T47D (cell line): ENCODE measurements at places on chromosomes 13 and 19.

DNA sequence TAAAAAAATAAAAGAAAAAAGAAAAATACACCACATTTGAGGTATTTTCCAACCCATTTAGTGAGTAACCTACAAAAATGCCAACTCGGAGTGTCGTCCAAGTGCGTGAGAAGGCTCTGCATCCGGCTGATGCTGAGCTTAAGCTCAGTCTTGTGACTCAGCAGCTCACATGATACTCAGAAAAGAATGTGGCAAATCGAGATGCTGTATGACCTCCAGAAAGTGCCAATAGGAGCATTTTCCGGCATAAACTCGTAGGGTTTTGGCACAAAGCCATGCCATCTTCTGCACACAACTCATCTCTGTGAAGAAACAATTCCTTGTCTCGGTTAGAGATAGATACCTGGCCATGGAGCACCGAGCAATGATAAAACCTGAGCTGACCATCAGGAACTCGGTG, 58.5 kb downstream of the TRPM4 start:
- DNase-seq: no peak

DNA sequence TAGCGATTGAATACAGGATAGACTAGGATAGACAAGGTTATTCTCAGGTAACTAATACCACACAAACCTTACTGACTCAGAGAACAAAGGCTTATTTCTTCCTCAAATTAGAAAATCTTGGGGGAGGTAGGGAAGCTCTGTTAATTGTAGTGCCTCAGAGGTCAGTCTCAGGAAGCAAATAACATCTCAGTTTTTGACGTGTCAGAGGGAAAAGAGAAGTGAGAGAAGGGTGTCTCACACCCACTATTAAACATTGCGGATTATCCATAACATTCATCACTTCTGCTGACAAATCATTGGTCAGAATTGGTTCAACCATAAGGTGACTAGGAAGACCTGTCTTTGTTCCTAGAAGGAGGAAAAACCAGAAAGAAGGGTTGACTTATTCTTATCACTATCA, 579.4 kb upstream of the MIR17HG start:
- no peak for DNase-seq

DNA sequence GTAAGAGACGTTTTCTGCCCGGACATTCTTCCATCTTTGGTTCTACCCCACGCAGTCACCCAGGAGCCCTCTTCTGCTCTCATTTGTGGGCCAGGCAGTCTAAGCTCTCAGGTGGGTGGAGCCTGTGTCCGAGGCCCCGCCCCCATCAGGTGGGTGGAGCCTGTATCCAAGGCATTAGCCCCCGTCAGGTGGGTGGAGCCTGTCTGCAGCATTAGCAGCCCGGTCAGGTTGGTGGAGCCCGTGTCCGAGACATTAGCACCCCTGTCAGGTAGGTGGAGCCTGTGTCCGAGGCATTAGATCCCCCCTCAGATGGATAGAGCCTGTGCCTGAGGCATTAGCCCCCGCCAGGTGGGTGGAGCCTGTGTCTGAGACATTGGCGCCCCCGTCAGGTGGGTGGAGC, 45.5 kb upstream of the C13orf46 start:
- DNase-seq: peak; percentile 90

GRCh38 chr13:77737583-77738200, 40.2 kb downstream of the SLAIN1 start:
- DNase-seq: no peak

- DNase-seq: no peak
Observed at GRCh38 chr13:82116422-82116989, 1765.8 kb downstream of the SLITRK1 start.

DNA sequence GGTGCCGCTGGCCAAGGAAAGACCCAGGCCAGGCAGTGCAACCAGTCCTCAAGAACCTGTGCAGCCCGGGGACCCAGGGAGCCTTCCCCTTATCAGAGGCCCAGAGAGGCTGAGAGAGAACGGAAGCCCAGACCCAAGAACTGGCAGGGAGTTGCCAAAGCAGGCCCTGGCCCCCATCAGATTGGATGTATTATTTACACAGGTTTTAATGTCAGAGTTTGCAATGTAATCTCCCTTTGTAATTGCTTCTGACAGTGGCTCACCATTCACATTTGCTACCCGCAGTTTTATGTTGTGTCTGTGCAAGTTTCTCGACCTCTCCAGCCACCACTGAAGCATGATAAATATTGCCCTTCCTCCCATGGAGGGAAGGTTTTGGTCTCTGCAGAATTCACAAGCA, 660.9 kb downstream of the LIG4 start:
- no peak for DNase-seq

DNA sequence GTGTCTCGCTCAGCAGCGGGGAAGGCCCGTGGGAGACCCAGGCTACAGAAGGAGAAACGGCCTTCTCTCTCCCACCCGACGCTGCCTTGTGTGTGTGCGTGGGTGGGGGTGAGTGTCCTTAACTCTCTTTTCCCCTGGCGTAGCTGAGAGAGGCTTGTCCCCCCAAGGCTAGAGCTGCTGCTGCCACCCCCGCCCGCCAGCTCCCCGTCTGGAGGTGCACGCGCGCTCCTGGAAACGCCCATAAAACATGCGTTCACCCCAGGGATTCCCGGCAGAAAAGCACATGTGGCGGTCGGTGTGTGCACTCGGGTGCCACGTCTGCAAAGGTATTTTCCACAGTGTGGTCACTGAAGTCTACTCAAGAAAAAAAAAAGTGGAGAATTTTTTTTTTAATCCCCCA, 36.1 kb downstream of the GADD45B start:
- no peak for DNase-seq

GRCh38 chr13:48603375-48603774, 50.4 kb upstream of the CYSLTR2 start:
- no peak for DNase-seq

DNA sequence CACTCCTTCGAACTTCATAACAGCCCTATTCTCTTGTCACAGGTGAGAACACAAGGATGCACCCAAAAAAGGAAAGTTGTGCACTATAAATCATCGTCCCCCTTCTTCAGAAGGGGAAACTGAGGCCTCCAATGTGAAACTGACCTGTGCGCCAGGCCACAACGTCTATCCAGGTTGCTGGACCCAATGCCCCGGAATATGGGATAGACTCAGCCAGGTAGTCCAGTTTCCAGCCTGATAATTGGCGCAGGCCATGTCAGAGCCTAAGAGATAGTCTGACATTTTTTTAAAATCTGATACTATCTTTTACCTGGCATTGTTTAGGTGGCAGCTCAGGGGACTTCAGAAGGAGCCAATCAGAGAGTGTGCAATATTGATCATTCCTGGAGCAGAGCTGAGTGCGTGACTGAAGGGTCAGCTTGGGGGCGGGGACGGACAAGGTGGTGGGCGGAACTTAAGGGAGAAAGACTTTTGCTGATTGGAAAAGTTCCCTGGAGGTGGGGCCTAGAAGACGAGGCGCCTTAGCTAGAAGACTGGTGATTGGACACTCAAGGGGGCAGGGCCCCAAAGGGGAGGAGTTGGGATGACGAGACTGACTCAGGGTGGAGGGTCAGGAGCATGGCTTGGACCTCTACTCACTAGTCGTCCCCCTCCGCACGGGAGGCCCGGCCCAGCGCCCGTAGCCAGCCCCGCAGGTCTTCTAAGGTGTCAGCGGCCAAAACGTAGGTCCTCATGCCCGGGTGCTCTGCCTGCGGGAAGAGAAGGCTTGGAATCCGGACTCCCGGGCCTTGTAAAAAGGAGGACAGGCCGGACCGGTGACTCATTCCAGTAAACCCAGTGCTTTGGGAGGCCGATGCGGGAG, 8.5 kb downstream of the PLEKHA4 start:
- DNase-seq: peak; percentile 97

DNA sequence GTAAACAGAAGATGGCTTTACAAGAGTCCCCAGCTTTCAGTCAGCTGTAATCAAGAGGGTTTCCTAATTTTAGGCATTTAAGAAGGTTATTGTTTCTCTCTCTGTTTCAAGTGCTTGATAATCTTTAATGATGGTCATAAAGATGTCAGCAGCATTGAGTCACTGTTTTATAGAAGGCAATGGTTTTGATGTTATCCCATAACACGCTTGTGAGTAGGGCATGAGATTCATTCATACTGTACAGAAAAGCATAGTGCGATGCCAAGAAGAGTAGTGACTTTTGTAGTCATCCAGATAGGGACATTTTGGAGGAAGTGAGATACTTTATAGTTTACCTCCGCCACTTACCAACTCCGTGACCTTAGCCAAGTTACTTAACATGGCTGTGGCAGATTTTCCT, 364.2 kb upstream of the SLC10A2 start:
- no peak for DNase-seq

DNA sequence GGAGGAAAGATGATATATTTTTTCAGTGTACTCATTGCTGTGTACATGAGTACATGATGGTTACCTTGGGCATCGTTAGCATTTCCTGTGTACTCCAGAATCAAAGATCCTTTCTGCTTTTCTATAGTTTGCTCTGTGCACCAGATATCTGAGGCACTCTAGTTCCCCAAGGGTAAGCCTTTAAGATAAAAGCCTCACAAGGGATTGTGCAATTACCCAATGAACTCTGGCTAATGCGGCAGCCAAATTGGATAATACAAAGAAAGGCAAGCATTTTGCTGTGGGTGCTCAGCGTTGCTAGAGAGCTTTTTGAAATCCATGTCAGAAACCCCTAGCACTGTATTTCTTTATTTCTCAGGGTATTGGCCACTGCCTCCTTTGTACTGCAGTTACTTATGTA, 2.9 kb downstream of the CYSLTR2 start:
- DNase-seq: no peak

DNA sequence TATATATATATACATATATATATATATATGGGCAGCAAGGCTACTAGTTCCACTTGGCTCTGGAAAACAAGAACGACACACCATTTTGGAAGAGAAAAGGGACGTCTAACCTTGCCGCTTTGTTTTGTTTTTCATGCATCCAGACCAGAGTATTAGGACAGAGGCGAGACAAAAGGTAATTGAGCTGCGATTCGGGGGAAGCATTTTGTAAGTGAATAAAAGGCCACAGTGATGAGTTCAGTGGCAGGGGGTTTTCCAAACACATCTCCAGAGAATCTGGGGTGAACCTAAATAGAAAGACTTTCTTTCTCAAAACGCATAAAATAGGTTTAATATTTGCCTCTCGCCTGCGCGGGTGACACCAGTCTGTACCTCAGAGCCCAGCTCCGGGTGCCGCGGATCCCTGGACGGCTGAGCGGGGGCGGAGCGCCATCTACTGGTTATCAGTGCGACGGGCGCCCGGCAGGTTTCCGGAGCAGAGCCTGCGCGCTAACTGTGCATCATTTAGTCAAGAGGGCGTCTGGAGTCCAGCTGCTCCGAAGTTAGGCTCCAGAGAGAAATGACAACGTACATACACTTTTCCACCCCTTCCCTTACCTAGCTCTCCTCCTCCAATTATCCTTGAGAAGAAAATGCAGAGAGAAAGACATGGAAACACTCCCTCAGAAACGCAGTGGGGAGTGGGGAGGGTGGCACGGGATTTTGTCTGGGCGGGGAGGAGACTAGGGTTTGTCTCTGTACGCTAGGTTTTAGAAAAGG, 262.3 kb downstream of the TBC1D4 start:
- DNase-seq: peak; percentile 65

DNA sequence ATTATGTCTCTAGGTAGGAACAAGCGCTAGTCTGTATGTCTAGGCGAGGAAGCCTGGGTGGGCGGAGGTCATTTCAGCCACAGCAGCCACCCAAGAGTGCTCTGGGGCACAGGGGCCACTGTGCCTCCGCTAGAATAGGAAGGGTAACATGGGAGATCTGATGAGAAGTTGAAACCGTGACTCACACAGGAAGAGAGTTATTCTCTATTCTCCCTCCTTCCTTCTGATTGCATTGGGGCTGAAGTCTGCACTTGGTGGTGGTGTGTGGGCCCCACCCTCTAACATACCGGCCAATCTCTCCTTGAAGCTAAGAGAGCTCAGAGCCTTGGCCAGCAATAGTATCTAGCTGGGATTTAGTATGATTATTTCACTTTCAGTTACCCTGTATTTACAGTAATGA, 20.3 kb upstream of the GGACT start:
- no peak for DNase-seq

GRCh38 chr13:114119196-114119595, 13.2 kb downstream of the RASA3 start:
- no peak for DNase-seq

GRCh38 chr13:37226971-37227370, 121.5 kb upstream of the CSNK1A1L start:
- no peak for DNase-seq

DNA sequence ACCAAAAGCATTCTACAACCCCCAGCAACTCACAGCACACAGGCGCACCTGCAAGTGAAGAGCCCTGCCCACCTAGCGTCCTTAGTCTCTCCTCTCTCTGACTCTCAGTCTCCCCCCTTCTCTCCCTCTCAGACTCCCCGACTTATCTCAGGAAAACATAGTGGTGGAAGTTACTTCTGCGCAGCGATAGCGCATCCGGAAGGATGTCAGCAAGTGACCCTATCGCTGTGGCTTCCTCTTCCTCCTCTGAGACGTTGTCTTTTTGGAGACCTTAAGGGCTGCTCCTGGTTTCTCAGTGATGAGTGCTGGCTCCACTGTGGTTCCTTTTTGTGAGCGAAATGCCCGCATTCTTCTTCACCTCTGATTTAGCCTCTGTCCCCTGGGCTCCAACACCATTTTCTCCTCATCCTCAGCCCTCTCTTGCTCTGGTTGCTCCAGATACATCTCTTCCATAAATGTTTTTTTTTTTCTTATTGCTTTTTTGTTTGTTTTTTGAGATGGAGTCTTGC, 1.4 kb upstream of the YIF1B start:
- DNase-seq: no peak

GRCh38 chr13:113322043-113322461, 25.0 kb downstream of the LAMP1 start:
- no peak for DNase-seq

DNA sequence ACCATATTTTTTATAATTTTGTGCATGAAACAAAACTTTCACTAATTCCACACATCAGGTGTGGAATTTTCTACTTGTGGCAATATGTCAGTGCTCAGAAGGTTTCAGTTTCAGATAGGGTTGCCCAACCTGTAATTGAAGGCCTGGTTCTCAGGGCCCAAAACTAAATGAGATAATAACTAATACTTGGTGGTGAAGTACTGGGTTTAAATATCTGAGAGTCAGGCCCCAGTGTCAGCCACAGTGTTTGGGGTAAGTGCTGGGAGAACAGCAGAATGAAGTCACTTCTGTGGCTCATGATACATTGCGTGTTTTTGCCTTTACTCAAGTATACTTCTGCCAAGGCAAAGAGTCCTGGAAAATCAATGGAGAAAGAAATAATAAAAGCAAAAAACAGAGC, 5.6 kb downstream of the SAFB start:
- DNase-seq: no peak

DNA sequence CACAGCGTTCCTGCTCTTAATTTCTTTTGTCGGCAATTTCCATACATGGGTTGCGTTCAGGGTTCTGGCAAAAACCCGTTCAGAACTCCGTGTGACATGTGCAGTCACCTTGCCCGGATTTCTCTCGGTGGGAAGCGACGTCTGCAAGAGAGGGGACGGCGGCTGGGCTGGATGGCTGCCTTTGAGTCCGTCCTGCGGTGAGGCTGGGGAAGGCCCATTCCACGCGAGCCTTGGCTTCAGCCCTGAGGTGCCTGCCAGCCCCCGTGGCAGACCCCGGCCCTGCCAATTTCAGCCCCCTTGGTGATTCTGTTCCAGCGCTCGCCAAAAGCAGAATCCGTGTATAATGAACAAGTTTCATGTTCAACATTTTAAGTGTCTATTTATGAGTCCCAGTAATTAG, 72.6 kb upstream of the TSHZ3 start:
- DNase-seq: no peak
